Stimulated activated CD4-positive, alpha-beta T cell treated with anti-CD3 and anti-CD28 coated beads, Interleukin-2, amount 100 ng/mL, for 4 hours (primary cell): ENCODE measurements at places on chromosomes 2 and 18.
A peak's percentile ranks its signal among the peaks of the same experiment; 100 is the strongest.

DNA sequence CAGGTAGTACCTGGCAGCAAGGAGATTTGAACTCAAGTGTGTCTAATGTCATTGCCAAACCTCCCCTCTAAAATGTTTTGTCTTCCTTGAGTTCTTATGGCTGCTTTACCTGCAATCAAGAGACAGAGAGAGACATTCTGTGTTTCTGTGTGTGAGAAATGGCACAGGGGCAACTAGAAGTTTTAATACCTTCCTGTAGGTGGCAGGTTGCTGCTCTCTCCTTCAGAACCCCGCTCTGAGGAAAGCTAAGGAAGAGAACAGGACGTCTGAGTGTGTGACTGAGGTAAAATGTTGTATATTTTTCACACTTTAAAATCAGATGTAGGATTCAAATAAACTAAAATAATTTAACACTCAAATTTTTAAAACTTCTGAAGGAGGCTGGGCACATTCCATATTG, 19.2 kb downstream of the DTNA start:
- DNase-seq, result no peak

DNA sequence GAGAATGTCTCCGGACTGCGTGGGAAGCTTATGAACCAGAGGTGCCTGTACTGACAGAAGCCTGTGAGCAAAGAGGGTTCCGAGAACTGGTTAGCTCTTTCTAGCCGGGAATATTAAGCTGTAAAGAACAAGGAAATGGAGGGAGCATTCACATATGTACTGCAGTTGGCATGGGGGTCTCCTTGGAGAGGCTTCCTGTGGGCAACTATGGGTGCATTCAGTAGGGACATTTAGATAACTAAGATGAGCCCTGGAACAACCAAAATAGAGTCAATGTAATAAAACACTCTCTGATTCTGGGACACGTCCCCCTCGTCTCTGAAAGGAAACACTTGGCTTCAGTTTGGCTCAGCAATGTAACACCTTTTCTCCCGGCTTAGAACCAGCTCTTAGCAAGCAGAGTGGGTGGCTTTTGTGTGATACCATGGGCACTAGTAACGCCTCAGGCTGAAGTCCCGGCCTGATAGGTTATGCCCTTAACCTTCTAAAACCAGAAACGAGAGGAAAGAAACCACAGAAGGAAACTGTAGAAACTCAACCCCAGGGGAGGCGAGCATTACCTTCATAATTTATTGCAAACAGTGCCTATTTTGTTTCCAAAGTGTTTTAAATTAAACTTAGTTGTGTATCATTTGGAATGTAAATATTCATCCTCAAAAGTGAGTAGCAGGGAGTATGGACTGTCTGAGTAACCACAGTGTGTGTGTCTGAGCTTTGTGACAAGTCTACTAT, 48.8 kb upstream of the LPIN2 start:
- DNase-seq, result no peak

GRCh38 chr2:172086241-172087206, 1.2 kb downstream of the DLX1 start:
- DNase-seq, result peak; percentile 44

- no peak for DNase-seq
These were observed 793.7 kb upstream of the FANCL start for GRCh38 chr2:59034837-59035236.

GRCh38 chr2:28496781-28497180, 921 bp downstream of the PLB1 start:
- DNase-seq, result no peak

- DNase-seq, result no peak
These were observed 59.2 kb downstream of the LRRC30 start for GRCh38 chr18:7290077-7290476.

DNA sequence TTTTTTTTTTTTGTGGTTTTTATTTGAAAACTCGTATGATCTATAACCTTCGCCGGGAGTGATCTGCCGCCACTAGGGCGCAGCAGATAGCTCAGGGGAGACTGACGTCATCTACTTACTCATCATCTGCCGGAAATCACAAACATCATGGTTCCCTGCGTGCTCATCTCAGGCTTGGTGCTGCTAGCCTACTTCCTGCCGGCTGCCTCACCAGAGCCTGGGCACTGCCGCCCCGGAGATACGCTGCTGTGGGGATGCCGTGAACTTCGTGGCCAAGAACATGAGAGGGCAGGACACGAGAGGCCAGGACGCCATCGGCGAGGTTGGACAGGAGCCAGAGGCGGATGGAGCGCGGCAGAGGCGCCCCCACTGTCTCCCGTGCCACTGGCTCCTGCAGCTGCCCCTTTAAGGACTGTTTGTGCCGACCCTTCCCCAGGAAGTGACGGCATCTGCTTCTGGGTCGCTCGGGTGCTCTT, 68.8 kb downstream of the DOK6 start:
- DNase-seq, result peak; percentile 6

GRCh38 chr2:37500031-37500430, 155.6 kb downstream of the QPCT start:
- DNase-seq, result no peak

DNA sequence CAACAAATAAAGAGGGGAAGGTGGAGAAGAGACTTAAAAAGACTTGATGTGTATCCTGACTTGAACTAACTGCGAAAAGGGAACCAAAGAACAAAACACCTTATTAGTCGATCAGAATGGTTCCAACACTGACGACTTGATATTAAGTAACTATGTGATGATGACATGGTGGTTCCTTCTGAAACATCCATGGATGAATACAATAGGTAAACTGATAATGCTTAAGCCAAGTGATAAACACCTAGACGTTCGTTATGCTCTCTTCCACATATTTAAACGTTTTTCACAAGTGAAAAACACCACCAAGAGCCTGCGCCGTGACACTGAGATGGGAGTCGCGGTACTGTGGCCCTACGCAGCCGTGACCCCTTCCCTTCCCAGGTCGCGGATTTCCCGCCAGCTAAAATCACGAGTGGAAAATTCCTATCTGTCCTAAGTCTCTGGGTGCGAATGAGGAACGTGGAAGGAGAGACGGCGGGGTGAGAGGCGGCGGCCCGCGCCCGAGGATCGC, 797 bp downstream of the TTC32 start:
- no peak for DNase-seq

DNA sequence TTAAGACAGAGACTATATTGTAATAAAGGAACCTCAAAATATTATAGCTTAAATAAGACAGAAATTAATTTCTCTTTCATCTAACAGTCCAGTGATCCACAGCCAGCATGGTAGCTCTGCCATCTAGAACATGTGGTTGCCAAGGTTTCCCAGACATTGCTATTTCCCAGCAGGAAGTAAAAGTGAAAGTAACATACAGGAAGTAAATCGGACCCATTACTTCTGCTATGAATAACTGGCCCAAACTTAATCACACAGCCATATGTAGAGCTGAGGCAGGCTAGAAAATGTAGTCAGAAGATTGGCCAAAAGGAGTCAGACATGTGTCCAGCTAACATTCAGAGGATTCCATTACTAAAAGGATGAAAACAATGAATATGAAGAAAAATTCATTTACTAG, 71.0 kb downstream of the NOL4 start:
- no peak for DNase-seq

DNA sequence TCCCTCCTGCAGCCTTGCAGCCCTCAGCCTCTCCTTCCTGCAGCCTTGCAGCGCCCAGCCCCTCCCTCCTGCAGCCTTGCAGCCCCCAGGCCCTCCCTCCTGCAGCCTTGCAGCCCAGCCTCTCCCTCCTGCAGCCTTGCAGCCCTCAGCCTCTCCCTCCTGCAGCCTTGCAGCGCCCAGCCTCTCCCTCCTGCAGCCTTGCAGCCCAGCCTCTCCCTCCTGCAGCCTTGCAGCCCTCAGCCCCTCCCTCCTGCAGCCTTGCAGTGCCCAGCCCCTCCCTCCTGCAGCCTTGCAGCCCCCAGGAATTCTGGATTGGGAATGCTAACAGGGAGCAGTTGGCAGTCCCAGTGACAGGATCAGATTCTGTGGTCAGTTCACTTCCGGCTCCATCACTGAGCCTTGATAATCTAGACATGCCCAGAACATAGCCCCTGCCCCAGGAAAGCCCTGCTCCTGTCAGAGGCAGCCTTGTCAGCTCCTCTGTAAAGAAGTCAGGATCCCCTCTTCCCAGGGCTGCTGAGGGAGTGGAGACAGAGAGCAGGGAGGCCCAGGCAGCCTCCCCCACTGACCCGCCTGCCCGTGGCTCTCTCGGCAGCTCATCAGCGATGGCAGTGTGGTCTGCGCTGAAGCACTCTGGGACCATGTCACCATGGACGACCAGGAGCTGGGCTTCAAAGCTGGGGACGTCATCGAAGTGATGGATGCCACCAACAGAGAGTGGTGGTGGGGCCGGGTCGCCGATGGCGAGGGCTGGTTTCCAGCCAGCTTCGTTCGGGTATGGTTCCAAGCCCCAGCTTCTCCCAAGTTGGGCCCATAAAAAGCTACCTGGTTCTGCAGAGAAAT, 54.8 kb downstream of the FAM168B start:
- DNase-seq, result no peak
